ENCODE measurements at places on chromosomes 13 and 19.
A peak's percentile ranks its signal among the peaks of the same experiment; 100 is the strongest.

DNA sequence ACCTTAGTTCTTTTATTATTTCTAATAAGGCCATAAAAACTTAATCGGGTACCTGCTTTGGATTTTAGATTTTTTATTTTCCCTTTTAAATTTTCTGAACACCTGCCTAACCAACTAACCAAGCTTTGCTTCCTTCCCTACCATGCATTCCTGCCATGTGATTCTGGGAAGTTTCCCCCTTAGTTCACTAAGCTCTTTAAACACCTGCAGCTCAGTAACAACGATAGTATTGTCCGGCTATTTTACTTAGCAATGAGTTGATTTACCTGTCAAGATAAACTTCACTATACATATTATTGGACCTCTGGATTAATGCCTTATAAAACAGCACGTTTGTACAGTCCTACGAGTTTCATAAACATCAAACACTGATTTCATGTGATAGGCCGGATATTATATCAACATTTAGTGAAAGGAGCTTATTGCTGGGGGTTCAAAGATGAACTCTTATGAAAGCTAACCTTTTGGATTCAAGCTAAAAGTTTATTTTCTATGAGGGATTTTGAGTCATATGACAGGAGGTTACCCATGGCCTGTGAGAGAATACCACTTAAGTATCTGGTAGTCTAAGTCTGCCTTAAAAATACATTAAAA, 81.0 kb upstream of the STARD13 start:
- DNase-seq: no peak

- DNase-seq: peak; percentile 79
Measured at GRCh38 chr19:38769635-38770211, 3.6 kb downstream of the LGALS7 start.

DNA sequence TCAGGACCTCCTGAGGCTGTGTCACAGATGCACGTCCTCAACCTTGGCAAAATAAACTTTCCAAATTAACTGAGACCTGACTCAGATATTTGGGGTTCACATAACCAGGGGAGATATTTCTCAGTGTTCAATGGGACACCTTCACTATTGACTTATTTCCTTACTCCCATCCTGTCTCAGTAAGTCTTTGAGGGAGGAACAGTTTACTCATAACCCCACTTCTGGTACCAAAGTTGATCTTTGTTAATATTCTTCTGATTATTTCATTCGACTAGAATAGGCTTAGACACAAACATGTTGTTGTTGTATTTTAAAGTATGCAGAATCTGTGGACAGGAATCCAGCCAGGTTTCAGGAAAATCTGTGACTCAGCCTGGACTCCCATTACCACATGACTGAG, 34.6 kb upstream of the CHST8 start:
- no peak for DNase-seq

DNA sequence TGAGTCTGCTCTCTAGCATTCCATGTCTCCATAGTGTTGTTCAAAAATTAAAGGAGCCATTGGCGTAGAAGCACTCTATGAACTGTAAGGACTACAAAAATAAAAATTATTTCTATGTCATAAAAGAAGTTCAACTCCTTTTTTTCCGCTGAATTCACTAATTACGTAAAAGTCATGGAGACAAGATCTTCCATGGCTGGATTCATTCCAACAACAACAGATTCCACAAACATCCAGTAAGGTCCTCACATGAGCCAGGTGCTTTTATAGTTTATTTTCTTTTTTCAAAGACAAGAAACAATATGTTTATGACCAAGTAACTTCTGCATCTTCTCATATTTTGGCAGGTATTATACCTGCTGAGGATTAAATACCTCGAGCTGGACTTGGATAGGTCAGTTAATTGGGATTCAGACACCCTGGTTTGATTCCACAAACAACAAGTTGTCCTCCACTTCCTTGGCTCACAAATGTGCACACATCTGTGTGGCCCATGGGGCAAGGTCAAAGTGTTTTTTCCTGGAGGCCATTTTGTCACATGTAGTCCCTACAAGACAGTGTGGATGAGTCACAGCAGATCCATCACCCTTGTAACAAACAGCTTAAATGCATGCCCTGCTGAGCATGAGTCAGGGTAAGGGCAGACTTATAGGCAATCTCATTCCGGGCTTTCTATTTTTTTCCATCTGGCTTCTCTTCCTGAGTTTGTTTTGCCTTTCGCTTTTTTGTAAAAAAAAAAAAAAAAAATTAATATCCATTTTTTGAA, 475.6 kb downstream of the COG6 start:
- no peak for DNase-seq

Measured in stimulated activated CD4-positive, alpha-beta T cell treated with anti-CD3 and anti-CD28 coated beads, Interleukin-12 subunit alpha, Interleukin-12 subunit beta, amount 100 ng/mL, for 48 hours (primary cell).